ENCODE measurements at places on chromosomes 3 and 15.
A peak's percentile ranks its signal among the peaks of the same experiment; 100 is the strongest.

DNA sequence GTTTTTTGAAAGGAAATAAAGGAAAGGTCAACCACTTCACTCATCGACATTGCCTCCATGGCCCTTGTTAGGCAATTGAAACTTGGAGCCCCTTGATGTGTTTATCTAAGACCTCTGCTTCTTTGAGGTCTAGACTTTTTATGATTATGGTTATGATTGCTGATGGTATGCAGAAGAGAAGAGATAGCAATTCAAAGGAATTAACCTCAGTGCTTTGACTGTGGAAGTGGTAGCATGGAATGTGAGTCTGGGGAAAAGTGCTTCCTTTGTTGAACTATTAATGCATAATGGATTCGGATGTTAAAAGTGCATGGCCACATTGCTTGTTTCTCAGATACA, 46.1 kb downstream of the FNDC3B start:
- DNase-seq: no peak

DNA sequence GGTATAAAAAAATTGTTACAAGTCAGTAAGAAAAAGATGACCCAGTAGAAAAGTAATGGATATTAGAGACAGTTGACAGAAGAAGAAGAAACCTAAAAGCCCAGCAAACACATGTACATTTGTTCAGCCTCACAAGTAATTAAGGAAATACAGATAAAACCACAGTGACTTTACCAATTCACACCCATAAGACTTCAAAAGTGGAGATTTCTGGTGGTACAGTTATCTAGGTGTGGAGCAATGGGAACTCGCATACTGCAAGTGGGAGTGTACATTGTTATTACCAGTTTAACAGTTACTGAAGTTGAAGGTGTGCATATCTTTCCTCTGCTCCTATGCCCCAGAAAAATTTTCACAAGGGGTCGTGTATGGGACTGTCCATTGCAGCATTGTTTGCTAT, 18.1 kb upstream of the MAPKBP1 start:
- DNase-seq: no peak

- no peak for DNase-seq
Observed at GRCh38 chr3:124202754-124203153, 210.8 kb upstream of the ROPN1 start.

- DNase-seq: no peak
Observed at GRCh38 chr15:85752124-85752475, 42.6 kb downstream of the KLHL25 start.

DNA sequence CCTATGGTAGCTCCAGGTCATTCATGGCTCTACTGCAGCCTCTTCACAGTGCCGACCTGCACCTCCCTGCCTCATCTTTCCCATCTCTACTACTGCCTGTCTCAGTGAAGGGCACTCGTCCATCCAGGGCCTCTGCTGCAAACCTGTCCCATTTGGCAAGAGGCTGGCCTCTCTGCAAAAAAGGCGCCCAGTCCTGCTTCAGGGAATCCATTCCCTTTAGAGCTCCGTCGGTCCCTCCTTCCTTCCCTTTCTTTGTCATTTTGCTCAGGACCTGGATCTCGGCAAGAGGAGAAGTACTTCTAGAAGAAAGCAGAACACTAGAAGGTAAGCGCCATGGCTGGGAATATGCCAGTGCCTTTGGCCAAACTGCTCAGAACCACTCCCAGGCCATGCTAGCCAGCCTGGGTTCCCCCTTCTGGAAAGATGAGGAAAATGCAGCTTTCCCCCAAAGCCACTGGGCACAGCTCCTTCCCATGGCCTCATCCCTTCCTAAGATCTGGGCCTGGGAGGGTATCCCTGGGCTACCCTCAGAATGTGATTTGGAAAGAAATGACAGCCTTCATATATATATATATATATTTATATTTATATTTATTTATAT, 6.4 kb upstream of the ISL2 start:
- peak; percentile 26 for DNase-seq

DNA sequence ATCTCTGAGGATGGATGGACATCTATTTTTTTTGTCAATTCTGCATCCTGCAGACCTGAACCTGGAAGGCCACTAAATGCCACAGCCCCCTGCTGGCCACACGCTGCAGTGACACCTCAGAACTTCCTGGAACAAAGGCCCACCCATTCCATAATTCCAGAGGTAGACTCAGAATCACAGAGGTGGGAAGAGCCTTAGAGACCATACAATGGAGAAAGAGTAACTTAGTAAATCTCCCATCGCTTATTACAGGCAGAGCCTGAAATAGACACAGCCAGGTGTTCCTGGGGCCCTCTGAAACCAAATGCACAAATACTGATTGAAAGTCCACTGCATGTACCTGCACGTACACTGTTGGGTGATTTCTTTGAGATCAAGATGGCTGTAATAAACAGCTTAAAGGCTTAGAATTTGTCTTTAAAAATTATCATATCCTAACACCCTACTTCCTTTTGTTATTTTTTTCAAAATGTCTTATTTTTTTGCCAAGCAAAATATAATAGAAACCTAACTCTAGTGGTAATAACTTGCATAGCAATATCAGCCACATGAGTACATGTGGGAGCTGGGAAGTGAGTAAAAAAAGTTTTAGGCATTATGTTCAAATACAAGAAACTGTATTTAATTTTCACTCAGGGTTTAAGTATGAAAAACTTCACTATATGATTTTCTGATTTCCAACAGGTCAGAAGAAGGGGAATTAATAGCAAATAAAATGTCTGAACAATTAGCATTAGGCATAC, 62.7 kb downstream of the EOMES start:
- peak; percentile 42 for DNase-seq

DNA sequence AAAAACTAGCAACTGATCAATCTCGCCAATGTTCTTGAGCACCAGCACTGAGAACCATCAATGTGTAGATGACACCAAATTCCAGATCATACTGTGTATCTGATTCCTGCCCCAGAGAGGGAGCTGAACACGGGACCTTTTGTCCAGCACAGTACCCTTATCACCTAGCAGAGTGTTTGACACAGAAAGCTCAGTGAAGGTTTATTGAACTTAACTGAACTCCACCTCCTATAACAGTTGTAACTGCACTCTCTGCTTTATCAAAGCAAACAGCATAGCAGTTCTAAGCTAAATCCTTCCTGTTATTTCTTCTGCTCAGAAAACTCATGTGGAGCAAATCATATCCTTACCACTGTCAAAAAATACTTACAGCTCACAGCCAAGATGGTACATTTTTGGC, 183.4 kb upstream of the SLCO3A1 start:
- no peak for DNase-seq

DNA sequence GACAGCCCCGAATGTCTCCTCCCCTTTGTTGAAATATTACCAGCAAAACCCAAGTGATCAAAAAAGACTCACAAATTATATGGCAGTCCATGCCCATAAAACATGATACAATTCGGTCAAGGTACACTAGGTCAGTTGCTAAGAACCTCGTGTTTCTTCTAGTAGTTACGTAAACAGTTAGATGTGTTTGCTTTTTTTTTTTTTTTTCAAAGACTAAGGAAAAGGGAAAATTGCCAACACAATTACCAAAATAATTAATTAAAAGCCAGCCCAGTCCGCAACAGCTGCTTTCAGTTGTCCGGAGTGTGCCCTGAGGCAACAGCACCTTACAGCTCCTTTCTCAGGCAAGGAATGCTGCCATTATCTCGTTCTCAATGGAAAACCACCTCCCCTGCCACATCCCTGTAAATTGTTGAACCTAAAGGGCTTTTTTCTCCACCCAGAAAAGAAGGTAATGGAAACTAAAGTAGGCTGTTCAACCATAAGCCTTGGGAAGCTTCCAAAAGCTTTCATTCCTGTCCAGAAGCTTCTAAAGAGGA, 129.2 kb upstream of the TSC22D2 start:
- no peak for DNase-seq

GRCh38 chr15:60673166-60673565, 194.2 kb upstream of the ICE2 start:
- DNase-seq: no peak

DNA sequence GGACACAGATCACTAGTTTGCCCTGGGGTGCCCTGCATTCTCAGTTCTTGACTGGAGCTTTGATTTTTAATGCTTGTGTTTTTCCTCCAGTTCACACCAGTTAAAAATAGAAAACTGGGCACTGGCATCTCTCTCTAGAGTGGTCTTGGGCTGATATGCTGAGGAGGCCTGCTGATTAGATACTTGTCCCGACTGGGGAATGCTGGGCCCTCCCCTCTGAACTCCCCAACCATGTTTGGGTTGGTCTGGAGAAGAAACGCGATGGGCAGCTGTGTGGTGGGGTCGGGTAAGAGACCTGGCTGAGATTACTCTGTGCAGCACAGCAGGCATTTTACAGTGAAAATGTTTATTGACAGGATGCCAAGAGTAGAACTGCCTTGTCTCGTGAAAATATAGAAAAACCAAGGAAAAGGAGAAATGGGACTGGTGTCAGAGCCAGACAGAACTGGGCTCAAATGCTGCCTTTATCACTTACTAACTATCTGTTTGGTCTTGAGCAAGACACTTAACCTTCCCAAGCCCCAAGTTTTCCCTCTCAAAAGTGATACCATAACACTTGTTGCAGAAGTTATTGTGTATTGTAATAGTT, 1.6 kb upstream of the ACTC1 start:
- no peak for DNase-seq

GRCh38 chr15:43552256-43552655, 34.8 kb downstream of the MAP1A start:
- no peak for DNase-seq

- DNase-seq: no peak
Observed at GRCh38 chr3:127457094-127457475, 133.4 kb downstream of the TPRA1 start.

DNA sequence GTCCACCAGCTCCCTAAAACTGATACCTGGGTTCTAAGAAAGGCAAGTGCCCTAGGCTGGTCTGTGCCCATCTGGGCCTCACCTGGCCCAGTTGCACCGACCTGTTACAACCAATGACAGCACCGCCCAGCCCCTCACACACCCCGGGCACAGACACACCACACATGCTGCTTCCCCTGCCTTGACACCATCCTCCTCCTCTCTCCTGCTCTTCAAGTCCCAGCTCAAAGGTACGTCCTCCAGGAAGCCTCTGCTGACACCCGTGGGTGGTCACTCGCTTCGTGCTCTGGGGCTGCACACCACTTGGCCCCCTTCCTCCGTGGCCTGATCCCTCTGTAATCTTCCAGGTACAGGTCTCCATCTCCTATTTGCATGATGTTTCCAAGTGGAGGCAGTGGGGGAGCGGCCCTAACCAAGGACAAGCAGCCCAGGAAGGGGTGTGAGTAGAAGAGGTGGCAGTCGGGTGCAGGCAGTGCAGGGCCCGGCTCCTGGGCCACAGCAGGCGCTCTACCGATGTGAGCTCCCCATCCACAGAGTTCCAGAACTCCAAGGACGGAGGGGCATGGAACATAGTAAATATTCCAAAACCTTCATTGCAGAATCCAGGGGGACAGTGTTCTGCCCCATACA, 144.6 kb downstream of the NUP210 start:
- no peak for DNase-seq

DNA sequence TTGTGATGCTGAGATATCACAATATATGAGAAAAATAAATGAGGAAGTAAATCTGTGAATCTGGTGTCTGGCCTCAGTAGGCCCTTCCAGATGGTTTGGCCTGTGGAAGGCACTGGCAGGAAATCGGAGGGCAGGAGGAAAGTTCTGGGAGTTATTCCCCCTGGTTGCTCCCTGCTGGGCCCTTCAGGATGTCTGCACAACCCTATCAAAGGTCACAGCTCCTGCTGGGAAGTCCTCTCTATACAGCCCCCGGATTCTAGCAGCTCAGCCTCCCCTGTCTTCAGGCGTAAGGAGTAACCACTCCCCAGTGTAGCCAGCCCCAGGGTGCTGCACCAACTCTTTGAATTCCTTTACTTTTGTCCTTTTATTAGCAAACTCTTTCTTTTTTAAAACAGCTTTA, 56.2 kb downstream of the WNT7A start:
- DNase-seq: no peak

GRCh38 chr3:134938029-134938525, 143.0 kb downstream of the EPHB1 start:
- no peak for DNase-seq

- DNase-seq: no peak
Observed at GRCh38 chr3:52930748-52931147, 33.4 kb upstream of the STIMATE start.

DNA sequence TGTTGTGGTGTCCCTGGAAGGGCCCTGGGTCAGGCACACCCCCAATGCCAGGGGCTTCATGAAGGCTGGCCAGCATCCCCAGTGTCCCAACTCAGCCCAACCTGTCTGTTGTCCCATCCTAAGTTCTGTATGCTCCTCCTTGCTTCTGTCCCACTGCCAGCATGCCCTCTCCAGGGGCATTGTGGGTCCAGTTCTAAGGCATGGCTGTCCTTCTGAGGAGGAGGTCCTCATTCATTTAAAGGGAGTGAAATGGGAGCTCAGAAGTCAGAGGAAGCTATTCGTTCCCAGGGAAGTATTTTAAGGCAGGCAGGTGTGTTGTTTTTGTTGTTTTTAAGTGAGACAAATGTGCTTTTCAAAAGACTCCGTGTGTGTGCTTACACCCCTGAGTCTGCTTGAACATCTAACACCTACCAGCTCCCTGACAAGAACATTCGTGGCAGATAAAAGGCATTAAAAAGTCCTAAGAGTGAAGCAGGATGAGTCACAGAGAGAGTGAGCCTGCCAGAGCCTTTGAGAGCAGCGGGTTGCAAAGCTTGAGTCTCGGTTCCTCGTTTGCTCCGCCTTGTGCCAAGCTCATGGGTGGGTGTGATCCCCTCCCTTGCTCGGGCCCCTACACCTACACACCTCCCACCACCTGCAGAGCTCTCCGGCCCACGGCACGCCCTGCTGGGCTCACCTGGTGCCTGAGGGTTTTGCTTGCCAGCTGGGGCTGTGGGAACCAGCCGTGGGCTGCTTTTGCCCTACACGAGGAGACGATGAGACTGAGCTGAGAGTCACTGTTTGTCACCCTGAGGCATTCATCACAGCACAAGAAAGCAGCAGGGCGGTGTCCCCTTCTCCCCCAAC, 183.4 kb upstream of the TOPAZ1 start:
- no peak for DNase-seq

GRCh38 chr3:170724599-170725280, 138.9 kb upstream of the SLC7A14 start:
- no peak for DNase-seq

DNA sequence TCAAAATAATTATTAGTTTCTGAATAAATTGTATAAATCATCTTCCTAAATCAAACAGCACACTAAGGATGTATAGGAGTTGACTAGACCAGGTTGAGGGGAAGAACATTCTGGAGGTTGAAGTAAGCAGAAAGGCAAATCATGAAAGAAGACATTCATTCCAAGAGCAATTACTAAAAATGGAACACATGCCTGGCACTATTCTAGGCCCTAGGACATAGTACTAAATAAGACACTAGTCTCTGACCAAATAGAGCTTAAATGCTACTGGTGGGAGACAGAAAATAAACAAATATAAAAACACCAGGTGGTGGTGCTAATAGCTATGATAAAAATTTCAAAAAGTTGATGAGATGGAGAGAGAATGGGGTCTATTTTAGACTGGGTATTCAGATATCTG, 190.1 kb downstream of the TBC1D5 start:
- DNase-seq: no peak

GRCh38 chr3:56055546-56055945, 412.7 kb downstream of the ERC2 start:
- no peak for DNase-seq
